T-cell (primary cell): ENCODE measurements at places on chromosomes 2 and 18.
A peak's percentile ranks its signal among the peaks of the same experiment; 100 is the strongest.

DNA sequence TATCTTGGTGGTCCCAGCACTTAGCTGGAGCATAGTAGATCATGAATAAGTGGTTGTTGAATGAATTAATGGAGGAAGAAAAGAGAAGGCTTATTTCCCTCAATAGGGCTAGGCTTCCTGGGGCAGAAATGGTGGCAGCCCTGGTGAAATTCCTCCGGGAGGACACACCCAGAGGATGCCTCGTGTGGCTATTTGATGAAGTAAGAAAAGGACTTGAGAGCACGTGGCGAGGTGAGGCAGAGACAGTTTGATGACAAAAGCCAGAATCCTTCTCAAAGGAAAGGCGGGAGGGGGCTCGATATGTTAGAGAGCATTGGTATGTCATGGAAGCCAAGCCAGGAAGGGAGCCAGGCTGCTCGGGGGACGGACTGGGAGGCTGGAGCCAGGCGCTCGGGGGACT lies 14.7 kb downstream of the FAM228A start:
- DNase-seq, result no peak

- DNase-seq, result no peak
Measured at GRCh38 chr2:160096409-160096808, 34.0 kb upstream of the PLA2R1 start.

- DNase-seq, result no peak
Measured at GRCh38 chr2:121613774-121614173, 35.5 kb downstream of the CLASP1 start.

DNA sequence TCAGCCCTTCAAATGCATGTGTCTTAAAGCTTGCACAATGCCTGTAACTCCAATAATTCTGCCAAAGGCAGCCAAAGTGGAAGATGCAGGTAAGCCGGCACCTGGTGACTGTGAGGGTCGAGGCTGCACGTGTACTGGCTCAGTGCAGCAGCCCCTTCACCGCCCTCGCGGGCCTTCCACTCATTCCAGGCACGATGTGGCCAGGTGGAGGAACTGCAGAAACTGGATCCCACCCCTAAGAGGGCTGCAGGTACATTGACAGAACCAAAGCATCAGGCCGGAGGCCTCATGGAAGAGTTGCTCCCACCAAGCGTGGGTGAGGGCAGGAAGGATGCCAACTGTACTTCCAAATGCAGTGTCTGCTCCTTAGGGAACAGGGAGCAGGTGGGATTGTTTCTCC lies 253.4 kb downstream of the HDAC4 start:
- DNase-seq, result no peak

GRCh38 chr2:45763255-45763654 lies 111.8 kb downstream of the PRKCE start:
- no peak for DNase-seq

DNA sequence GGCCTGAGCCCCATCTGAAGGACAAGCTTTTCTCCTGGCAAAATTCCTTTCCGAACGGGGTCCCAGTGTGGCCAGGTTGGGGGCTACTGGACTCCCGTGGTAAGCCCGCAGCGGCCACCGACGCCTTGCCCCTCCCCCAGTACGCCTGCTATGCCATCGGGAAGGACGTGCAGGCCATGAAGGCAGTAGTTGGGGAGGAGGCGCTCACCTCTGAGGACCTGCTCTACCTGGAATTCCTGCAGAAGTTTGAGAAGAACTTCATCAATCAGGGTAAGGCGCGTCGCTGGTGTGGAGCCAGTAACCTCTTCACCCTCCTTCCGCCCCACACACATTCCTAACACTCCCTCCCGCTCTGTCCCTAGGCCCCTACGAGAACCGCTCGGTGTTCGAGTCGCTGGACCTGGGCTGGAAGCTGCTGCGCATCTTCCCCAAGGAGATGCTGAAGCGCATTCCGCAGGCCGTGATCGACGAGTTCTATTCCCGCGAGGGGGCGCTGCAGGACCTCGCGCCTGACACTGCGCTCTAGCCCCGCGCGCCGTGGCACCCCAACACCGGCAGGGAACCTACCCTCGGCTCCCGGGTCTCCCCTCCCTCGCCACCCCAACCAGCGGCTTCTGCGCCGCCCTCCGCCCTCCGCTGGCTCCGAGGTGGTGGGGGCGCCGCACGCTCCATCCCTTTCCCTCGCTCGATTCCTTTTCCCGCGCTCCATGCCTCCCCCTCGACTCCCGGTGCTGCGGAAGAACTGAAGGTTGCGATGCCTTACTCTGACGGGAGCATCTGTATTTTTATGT lies 13.6 kb upstream of the ANKRD53 start:
- peak; percentile 84 for DNase-seq

DNA sequence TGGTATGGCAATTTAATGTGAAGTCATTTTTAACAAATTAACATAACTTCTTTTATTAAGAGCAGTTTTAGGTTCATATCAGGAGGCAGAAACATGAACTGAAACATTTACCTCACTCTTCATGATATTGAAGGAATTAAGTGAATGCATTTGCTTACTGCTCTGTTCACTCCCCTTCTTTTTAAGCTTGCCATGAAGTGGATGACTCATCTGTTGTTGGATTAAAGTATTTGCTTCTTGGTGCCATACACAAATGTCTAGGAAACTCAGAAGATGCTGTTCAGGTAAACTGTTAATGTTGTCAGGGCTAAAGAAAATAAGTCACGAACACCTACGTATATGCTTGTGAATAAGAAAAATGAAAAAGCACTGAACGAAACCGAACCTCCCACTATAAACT lies 10.2 kb upstream of the CABYR start:
- DNase-seq, result no peak

DNA sequence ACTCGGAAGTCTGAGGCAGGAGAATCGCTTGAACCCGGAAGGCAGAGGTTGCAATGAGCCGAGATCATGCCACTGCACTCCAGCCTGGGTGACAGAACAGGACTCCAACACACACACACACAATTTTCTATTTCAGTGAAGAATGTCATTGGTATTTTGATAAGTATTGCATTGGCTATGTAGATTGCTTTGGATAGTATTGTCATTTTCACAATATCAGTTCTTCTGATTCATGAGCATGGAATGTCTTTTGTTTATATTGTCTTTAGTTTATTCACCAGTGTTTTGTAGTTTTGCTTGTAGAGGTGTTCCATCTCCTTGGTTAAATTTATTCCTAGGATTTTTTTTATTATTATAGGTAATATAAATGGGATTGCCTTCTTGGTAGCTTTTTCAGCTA lies 693.4 kb upstream of the SYT4 start:
- DNase-seq, result no peak

DNA sequence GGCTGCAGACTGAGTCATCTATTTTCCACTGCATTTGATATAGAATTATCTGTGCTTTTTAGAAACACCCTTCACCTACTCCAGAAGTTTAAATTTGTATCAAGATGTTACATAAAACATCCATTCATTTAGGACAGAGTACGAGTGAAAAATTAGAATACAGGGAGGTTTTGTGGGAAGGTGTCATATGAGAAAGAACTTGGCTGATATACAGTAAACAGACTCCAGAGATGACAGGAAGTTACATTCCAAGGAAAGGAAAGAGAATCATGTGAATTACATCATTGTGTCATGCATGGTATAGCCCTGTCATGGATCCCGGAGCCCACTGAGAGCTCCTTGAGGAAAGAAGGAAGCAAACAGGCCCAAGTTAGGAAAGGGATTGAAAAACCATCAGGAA lies 341.5 kb upstream of the PKDCC start:
- DNase-seq, result no peak

DNA sequence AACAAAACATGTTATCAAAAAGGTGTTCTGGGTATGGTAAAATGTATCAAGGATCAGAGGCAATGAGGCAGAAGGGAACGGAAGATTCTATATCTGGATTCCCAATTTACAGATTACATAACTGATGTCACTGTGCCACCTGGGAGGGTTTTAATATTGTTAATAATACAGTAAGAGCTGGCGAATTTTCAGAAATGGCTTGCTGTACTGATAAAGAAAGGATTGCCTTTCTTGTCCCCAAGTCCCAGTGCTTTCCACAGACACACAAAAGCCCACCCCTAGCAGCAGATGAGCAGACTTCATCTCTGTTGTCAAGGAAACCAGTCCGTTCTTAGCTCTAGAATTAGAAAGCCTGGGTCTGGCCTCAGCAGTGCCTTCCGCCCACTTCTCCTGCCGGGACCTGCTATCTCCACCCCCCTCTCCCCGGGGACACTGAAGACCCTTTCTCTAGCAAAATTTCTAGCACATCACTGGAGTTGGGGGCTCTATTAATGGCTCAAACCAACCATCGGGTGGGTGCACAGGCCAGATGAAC lies 34.3 kb downstream of the ADD2 start:
- DNase-seq, result no peak

DNA sequence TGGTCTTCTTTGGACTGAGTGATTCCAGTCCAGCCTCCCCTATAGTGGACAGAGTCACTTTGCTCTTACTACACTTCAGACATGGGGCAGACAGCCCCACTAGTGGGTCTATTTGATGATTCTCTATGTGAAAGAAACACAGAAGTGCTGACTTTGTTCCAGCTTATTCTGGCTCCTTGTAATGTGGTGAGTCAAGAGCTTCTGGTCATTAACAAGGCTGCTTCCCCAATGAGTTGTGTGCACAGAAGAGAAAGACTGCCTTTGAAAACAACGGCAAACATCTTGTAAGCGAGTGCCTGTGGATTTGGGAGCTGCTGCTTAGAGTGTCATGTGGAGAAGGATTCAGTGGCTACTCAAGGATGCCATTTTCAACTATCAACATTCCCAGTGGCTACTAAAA lies 39.1 kb downstream of the RMC1 start:
- DNase-seq, result no peak

DNA sequence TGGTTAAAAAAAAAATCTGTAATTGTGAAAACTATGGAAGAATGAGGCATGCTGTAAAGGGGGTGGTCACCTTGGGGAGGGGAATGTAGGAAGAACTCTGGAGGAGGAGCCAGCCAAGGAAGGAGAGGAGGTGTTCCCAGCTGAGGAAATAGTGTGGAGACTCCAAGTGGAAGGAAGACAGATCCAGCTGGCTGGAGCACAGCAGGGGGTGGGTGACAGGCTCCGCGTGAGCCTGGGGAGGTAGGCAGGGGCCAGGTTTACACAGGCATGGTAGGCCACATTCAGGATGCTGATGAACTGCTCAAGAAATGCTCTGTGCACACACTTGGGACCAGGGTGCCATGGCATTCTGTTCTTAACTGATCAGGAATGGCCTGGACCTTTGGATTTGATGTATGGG lies 16.8 kb downstream of the AFF3 start:
- DNase-seq, result no peak

DNA sequence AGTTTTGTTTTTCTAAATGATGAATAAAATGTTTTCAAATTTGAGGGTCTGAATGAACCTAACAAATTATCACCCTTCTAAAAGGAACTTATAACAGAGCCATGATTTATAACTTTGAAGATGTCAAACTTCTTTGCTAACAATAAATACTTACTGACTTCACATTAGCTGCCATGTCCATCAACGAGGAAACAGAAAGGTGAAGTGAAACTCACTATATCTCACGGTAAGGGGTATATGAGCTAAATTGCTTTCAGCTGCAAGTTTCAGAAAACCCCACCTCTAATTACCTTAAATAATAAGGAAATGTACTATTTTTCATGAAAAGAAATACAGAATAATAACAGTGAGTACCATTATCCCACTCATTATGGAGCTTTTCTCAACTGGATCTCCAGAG lies 350.8 kb upstream of the NT5C1B start:
- DNase-seq, result no peak

DNA sequence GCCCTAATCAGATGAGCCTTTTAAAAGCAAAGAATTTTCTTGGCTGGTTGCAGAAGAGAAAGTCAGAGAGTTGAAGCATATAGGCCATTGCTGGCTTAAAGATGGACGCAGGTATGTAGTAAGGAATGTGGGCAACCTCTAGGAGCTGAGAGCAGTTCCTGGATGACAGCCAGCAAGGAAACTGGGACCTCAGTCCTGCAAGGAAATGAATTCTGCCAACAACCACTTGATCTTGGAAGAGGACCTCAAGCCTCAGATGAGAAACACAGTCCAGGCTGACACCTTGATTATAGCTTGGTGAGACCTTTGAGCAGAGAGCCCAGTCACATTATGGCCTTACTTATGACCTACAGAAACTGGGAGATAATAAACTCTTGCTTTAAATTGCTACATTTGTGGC lies 15.7 kb downstream of the PHOSPHO2 start:
- DNase-seq, result no peak

DNA sequence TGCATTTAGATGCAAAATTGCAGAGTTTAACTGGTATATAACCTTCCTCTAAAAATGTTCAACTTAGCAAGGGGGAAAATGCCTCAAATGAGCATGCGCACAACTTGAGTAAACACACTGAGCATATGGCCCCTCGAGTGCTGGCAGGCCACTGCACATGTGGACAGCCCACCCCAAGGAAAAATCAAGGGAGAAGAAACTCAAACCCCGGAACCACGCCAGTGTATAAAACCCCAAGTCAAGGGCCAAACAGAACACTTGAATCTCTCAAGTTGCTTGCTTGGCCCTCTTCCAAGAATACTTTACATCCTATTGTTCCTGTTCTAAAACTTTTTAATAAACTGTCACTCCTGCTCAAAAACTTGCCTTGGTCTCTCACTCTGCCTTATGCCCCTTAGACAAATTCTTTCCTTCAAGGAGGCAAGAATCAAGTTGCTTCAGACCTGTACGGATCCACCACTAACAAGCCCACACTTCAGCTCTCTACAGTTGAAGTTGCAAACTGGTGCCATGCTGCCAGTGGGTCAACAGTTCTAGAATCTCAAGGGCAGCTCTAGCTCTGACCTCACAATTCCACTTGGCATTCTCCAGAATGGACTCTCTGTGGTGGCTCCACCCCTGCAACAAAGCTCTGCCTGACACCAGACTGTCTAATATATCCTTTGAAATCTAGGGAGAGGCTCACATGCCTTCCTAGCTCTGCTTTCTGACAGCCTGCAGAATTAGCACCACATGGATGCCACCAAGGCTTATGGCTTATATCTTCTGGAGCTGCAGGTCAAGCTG lies 38.9 kb downstream of the HIBCH start:
- DNase-seq, result no peak

GRCh38 chr2:115484486-115484885 lies 1042.0 kb downstream of the DPP10 start:
- no peak for DNase-seq

GRCh38 chr2:239710953-239711861 lies 310.4 kb upstream of the HDAC4 start:
- DNase-seq, result no peak

- no peak for DNase-seq
Measured at GRCh38 chr18:51082571-51083267, 52.7 kb downstream of the SMAD4 start.

- no peak for DNase-seq
Measured at GRCh38 chr2:120403676-120404075, 57.7 kb downstream of the INHBB start.

DNA sequence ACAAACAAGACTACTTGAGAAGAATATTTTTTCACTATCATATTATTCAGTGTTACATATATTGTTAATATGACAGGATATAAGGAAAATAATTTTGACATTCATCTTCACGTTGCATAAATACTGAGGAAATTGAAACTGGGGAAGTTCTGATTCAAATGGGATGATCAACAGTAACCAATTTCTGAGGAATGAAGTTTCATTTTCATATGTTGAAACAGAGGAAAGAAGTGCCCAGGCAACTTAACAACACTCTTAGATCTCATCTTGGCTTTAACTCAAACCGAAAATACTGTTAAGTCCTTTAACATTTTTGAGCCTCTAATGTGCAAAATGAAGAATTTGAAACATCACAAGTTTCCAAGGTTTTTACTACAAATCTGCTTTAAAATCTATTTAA lies 612.2 kb upstream of the VRK2 start:
- no peak for DNase-seq
